ENCODE measurements at places on chromosomes 7 and 10. TPM values are rescaled to one million over a fixed set of nuclear protein-coding genes. Genes with fewer than 3 reads are reported as not detected.

Gene CLRN3
- total RNA-seq: 0.13 TPM

Gene THSD7A
- 15.8 TPM for total RNA-seq

Gene PPP1R17
- total RNA-seq: not detected

Gene CADPS2
- total RNA-seq: 49.2 TPM

Gene SPAM1
- total RNA-seq: not detected

Gene GRID2IP
- not detected for total RNA-seq

Gene CHAT
- not detected for total RNA-seq
